HFFc6 (cell line): ENCODE measurements at places on chromosomes 3 and 15. TPM values are rescaled to one million over a fixed set of nuclear protein-coding genes. Genes with fewer than 3 reads are reported as not detected.

- DNase-seq, result no peak
These were observed 151.4 kb downstream of the ATP10A start for GRCh38 chr15:25711691-25712090.

GRCh38 chr3:120344349-120344748, 4.8 kb downstream of the LRRC58 start:
- peak; percentile 11 for DNase-seq

DNA sequence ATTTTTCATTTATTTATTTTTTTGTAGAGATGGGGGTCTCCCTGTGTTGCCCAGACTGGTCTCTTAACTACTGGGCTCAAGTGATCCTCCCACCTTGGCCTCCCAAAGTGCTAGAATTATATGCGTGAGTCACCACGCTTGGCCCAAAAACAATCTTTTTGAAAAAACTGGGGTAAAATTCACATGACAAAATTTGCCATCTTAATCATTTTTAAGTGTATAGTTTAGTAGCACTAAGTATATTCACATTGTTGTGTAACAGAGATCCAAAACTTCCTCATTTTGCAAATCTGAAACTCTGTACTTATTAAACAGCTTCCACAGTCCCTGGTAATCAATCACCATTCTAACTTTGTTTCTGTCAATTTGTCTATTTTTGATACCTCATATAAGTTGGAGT, 5.2 kb downstream of the SNX1 start:
- DNase-seq, result no peak

GRCh38 chr3:60737633-60738399, 513.4 kb downstream of the FHIT start:
- DNase-seq, result no peak

Gene KLHL6
- total RNA-seq, result not detected in 3 replicates

GRCh38 chr3:8278448-8278847, 223.2 kb upstream of the LMCD1 start:
- DNase-seq, result no peak

- DNase-seq, result no peak
These were observed 86.0 kb downstream of the DTWD1 start for GRCh38 chr15:49706805-49707204.

DNA sequence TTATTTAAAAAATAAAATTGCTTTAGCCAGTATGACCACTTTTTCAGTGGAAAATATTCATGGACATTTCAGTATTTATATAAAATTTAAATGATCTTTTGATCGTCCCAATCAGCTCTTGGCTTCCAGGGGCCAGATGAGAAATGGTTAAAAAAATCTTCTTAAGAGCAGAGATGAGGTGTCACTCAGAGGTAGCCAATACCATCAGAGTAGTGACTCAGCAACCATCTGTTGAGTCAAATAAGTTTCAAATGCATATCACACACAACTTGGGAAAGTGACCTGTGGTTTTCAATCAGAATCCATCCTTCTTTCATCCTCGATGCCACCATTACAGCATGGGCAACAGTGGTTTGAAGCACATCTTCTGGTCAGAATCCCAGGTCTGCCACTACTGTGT, 958.8 kb upstream of the NR2F2 start:
- no peak for DNase-seq

GRCh38 chr3:197480320-197480719, 75.4 kb downstream of the BDH1 start:
- DNase-seq, result no peak

GRCh38 chr15:99143242-99143641, 38.4 kb downstream of the SYNM start:
- no peak for DNase-seq

Gene FURIN
- total RNA-seq, result 68.9 to 74.4 TPM (median 71.7 TPM) in 3 replicates

DNA sequence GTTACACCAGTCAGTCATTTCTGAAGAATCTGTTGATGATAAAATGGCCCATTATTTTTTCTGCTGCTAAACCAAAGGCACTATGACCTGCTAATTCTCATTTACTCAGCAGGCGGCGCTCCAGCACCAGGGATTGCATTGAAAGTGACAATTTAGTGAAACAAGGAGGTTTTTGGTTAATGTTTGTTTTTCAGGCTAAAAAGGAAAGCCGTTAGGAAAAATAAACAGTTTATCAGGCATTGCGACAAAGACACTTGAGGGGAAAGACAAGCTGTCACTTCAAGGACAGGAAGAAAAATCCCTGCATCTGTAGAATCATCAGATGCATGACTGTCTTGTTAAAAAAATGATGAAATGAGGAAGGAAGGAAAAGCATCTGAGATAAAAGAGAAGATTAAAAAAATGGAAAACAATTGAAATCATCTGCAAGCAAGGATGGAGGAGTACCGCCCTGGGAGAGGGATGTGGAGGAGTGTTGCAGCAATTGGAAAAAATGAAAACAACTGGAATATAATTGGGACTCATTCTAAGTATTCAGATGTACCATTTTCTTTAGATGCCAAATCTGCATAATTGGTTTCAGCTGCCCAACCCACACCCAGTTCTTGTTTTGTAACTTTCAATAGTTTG, 54.0 kb downstream of the NR1D2 start:
- peak; percentile 57 for DNase-seq

Gene RAD51
- 8.4 to 15.2 TPM (median 11.5 TPM) in 3 replicates for total RNA-seq

GRCh38 chr3:79361748-79362378, 405.9 kb downstream of the ROBO1 start:
- DNase-seq, result peak; percentile 52

DNA sequence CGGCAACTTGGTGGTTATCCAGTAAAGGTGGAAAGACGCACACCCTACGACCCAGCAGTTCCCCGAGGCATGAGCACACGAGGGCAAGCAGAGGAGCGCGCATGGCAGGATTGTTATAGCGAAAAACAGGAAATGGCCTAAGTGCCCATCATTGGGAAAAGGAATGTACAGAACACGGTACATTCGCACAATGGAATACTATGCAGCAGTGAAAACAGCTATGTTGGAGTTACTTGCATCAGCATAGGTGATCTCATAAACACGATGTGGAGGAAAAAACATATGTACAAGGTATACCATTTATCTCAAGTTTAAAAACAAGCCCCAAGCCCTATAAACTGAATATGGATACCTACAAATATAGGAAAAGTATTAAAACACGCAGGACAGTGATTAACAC, 6.7 kb upstream of the LINGO1 start:
- no peak for DNase-seq

DNA sequence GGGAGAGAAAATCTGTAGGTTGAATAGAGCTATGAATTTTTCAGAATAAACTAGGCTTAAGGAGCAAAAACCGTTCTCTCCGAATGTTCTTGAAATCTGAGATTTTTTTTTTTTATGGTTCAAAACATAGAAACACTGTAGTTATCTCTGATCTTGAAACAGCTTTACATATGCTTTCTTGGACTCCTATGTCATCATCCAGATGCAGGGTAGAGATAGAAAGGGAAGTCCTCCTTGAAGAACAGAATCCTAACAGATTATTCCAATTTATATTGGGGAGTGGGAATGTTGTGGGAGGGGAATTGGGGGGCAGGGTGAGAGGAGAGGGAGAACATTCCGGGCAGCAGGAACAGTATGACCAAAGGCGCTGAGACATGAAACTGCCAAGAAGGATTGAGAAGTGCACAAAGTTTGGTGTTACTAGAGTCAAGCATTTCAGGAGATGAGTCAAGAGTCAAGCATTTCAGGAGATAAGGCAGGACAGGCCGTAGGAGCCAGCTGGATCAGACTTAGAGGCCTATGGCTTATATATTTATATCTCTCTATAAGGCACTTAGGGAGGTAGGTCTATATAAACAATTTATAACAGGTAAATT, 21.9 kb upstream of the ST3GAL6 start:
- DNase-seq, result no peak

- DNase-seq, result no peak
These were observed 1.2 kb downstream of the ZBTB11 start for GRCh38 chr3:101675709-101676215.

Gene LMCD1
- total RNA-seq, result 17.8 to 50.6 TPM (median 19.8 TPM) in 3 replicates
